ENCODE measurements at places on chromosomes 16 and 17.

- no peak for DNase-seq
Measured at GRCh38 chr16:87437911-87438610, 45.9 kb downstream of the MAP1LC3B start.

DNA sequence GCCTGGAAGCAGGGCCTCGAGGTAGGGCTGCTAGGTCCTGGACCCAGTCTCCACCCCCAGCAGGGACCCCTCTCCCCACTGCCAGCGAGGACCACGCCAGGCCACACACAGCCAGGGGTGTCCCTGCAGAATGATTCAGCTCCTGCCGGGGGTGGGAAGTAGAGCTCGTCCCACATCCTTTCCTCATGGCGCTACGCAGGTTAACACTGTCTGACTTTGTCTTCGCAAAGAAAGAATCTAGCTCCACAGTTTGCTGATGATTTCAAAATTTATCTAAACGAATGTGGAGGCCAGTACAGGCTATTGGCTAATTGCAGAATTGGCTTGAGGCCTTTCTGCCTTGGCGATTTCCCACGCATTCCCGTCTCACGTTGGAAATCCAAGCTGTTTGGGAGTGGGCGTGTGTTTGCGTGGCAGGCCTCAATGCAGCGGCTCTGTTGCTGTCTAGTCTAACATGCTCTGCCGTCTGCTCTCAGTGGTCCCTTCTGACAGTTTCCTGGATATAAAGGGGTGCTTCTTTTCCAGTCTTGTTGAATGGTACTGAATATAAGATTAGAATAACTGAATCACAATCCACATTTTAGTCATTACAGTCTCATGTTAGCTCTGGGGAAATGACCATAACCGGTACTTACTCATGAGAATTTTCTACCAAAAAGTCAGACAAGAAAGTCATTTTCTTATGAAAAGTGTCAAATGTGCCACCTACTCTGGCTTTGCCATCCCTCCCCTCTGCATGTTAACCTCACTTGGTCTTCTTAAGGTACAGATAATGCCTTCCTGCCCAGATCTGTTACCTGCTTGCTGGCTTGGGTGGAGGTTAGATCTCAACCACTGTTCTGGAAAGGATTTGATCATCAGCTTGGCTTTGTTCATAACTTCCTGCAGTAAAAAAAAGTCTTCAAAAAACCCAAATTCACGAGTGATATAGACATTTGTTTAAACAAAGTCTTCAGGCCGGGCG is 252.4 kb downstream of the NTN1 start:
- DNase-seq = peak; percentile 25

DNA sequence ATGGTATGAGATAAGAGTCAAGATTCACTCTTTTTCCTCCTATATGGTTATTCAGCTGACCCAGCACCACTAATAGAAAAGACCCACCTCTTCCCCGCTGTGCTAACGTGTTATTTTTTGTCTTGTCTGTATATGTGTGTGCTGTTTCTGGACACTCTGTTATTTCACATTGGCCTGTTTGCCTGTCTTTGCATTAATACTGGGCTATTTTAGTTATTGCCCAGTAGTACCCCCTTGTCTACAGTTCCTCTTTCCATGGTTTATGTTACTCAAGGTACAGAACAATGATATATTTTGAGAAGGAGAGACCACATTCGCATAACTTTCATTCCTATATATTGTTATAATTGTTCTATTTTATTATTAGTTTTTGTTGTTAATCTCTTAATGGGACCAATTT is 74.0 kb upstream of the SIAH1 start:
- DNase-seq = no peak

DNA sequence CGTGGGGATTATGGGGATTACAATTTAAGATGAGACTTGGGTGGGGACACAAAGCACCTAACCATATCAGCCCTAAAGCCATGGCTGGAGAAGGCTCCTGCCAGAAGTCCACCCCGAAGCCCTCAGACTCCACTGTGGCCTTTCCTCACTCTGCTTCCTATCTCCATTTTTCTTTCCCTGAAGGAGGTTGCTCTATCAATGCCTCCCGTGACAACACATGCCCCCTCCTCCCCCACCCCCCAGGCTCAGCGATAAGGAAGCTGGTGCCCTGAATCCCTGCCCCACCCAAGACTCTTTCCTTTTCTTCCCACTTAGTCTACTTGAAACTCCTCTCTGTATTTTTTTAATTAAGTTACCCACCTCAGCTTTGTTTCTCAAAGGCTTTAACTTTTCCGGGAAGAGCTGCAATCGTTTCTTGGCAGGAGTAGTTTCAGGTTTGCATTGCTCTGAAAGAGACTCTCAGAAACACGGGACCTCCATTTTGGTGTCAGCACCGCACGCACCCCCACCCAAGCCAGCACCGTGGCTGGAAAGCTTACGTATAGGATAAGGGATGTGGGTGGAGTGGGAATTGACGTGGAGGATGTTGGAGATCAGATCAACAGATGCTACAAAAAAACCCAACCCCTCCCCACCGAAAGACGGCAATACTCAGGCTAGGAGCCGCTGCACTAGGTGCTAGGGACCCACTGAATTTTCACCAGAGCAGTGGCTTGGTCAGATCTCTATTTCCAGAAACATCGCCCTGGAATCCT is 15.2 kb upstream of the CA4 start:
- peak; percentile 19 for DNase-seq

- no peak for DNase-seq
Measured at GRCh38 chr16:84478172-84478947, 26.1 kb downstream of the MEAK7 start.

DNA sequence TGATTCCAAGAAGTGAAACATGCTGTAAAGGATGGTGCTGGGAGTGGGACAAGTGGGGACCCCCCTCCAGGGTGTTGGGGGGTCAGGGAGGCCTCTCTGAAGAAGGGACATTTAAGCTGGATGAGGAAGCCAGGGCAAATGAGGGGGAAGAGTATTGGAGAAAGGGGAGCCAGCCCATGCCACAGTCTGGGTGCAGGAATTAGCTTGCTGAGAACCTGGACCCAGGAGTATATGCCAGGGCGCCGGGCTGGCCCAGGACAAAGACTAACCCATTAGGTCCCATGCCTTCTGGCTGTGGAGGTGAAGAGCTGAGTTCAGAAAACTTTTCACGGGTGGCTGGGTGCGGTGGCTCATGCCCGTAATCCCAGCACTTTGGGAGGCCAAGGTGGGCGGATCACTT is 45.6 kb upstream of the PIK3R6 start:
- DNase-seq = no peak

GRCh38 chr16:14050291-14051027 is 20.7 kb upstream of the MRTFB start:
- no peak for DNase-seq

DNA sequence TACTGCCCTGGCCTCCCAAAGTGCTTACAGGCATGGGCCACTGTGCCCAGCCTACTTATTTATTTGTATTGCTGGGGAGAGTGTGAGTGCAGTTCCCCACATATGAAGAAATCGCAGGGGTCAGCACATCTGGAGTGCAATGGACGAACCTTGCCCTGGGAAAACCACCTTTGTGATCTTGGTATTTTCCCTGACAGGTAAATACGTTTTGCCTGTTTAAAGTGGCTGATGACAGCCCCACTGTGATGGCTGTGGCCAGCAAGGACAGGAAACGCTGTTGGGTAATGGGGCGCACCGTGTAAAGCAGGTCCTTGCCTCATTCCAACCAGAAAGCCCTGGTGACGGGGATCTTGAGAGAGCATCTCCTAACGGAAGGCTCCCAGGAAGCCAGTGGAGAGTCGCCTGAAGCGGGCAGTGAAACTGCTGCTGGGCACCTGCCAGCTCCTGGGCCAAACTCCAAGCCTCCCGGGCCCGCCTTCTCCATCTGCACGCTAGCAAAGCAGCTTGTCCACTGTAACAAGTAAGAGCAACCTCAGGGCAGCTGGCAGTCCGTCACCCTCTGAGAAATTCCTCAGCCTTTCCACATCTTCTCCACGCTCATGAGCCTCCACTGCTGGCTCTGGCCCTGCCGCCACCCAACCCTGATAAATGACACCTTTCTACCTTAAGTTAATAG is 17.5 kb downstream of the EMC8 start:
- no peak for DNase-seq

GRCh38 chr17:56593646-56594319 is at the start of gene NOG:
Gene NOG, plus strand, starts transcription at chr17:56593699. Its CDS starts 525 bp downstream, at chr17:56594224.
- no peak for DNase-seq

- DNase-seq = no peak
Measured at GRCh38 chr17:49513044-49513395, 17.9 kb downstream of the NGFR start.

DNA sequence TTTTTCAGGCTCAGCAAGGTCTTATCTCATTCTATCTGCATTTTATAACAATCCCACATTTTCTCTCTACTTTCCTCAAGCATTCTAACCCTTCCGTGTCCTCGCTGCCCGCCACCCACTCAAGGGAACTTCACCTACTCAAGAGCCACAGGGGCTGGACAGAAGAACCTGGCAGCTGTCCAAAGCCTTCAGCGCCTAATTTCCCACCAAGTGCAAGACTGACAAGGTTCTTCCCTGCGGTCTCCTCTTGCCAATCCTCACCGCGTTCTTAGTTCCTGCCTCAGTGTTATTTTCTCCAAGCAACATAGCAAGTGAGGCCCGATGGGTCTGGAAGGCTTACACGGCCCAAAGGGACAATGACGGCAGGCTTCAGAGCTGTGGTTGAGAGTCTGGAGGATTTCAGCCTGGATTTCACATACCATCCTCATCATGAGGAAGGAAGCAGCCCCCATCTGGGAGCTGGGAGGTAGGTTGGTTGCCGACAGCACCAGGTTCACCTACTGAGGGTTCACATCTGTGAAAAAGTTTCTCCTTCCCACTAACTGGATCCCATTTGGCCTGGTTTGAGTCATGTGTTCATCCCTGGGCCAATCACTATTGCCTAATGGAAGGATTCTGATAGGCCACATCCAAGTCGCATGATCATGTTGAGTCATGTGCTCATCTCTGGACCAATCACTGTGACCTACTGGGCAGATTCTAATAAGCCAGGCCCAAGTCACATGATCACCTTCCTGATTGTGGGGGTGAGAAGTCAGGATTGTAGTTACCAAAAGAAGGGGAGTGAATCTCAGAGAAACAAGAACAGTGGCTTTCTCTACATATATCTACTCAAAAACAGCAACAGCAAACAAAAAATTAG is 108.2 kb downstream of the N4BP1 start:
- no peak for DNase-seq

- DNase-seq = no peak
Measured at GRCh38 chr17:44279666-44280391, 11.9 kb upstream of the SLC4A1 start.

- peak; percentile 72 for DNase-seq
Measured at GRCh38 chr17:74738051-74738996, 1.3 kb downstream of the RAB37 start.

DNA sequence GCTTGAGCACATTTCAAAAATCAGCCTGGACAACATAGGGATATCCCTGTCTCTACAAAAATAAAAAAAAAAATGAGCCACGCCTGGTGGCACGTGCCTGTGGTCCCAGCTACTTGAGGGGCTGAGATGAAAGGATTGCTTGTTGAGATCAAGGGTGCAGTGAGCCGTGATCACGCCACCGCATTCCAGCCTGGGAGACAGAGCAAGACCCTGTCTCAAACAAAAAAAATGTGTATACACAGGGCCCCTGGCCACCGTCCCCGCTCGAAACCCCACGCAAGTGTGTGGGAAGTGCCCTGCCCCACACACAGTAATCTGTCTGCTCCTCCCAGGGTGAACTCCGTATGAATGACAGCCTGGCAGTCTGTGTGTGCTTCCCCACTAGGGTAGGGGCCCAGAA is 93.0 kb upstream of the RPL38 start:
- no peak for DNase-seq

DNA sequence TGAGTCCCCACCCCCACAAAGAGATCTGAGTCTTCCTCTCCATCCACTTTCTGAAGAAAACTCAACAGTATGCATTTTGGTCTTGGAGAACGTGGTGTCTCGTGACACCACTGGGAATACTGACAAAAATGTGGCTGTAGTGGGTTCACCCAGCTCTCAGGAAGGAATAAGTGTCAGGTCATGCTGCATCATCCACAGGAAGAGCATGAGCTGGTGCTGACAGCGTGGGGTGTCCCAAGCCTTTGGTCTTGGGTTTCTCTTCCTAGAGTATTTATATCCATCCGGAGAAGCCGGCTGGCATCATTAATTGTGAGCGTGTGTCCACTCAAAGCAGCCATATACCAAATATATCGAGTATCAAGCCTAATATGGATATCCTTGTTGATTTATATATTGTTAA is 55.9 kb downstream of the C17orf67 start:
- no peak for DNase-seq

DNA sequence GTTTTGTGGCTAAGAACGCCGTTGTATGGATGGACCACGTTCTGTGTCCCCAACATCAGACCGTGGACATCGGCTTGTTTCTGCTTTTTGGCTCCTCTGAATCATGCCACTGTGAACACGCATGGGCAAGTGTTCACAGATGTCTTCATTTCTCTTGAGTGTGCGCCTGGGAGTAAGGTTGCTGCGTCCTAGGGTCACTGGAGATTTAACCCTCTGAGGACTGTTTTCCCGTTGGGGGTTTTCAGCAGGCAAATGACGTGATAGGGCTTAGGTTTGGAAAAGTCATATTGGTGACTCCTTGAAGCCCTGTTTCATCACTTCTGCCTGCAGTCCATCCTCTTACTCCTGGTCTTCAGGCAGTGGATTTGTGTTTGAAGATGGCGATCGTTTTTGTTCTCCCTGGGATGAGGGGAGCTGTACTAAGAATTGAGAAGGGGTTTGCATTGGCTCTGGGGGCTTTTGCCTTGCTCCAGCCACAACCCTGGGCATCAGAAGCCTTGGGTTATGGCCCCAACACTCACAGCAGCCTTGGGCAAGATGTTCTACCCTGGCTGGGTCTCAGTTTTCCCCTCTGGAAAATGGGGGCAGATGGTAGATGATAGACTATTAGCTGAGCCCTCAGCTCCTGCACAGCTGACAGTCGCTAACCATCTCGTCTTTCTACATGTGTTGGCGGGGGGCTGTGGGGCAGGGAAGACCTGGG is 67.2 kb upstream of the CIBAR2 start:
- DNase-seq = no peak

GRCh38 chr16:57268804-57269800 is 15.4 kb downstream of the PLLP start:
- no peak for DNase-seq

GRCh38 chr17:50638966-50639713 is 4.5 kb downstream of the ABCC3 start:
- DNase-seq = no peak

DNA sequence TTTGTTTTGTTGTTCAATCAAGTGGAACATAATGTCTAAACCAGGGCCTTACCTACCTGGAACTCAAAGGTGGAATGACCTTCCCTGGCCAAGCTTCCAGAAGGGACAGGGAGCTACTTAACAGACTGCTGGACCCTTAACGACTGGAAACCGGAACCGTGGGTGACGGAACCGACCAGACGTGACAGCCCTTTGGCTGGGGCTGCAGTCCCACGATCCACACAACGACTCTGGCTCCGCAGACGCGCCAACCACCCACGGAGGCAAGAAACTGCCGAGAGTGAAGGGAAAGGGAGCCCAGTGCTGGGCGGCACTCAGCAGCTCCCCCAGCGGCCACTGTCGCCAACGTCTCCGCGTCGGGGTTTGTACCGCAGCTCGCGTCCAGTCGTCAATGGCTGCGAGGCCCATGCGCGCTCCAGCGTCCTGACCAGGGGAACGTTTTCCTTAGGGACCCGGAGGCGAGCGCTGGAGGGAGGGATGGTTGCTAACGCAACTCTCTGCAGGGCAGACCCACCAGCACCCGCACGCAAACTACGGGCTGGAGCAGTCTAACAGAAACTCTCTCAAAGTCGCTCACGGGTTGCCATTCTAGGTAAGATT is 5.5 kb upstream of the KIF22 start:
- DNase-seq = peak; percentile 73

GRCh38 chr16:50267151-50267631 is 840 bp downstream of the ADCY7 start:
- no peak for DNase-seq

GRCh38 chr17:18368946-18369345 is 5.6 kb upstream of the SHMT1 start:
- no peak for DNase-seq

GRCh38 chr16:53129281-53130158 is 74.7 kb downstream of the CHD9 start:
- no peak for DNase-seq

All from stimulated activated naive CD4-positive, alpha-beta T cell treated with Interleukin-2 at 50 U/mL for 16 hours (primary cell).